ENCODE measurements at places on chromosomes 2 and 18.

DNA sequence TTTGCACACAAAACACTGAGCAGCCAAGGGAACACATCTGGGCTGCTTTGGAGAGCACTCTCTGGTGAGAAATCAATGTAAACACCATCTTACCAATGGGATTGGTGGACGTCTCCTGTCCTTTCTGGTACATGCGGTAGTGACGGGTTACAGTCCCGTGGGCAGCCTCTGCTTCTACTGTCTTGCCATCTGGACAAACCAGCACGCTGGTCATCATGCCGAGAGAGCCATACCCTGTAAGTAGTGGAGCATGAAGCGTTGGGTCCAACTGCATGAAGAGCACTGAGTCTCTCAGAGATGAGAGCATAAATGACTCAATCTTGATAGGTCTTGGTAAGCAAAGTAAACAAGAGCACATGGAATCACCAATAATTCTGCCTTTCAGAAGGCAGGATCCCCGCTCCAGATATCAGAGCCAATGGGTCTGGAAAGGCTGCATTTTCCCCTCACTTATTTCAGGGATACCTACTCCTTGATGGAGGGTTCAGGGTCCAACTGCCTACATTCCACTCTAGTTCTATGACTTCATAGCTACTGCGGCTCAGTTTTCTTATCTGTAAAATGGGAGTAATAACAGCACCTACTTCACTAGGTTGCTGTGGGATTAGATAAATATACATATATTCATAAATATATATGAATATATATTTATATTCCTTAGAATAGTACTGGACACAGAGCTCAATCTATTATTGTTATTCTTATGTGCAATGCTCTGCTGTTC lies 14.9 kb downstream of the IDH1 start:
- no peak overlapping the region for H3K4me3 ChIP-seq
- no peak for DNase-seq
- H3K36me3 ChIP-seq, result peaks cover 69% of the 10 kb centered on the region

DNA sequence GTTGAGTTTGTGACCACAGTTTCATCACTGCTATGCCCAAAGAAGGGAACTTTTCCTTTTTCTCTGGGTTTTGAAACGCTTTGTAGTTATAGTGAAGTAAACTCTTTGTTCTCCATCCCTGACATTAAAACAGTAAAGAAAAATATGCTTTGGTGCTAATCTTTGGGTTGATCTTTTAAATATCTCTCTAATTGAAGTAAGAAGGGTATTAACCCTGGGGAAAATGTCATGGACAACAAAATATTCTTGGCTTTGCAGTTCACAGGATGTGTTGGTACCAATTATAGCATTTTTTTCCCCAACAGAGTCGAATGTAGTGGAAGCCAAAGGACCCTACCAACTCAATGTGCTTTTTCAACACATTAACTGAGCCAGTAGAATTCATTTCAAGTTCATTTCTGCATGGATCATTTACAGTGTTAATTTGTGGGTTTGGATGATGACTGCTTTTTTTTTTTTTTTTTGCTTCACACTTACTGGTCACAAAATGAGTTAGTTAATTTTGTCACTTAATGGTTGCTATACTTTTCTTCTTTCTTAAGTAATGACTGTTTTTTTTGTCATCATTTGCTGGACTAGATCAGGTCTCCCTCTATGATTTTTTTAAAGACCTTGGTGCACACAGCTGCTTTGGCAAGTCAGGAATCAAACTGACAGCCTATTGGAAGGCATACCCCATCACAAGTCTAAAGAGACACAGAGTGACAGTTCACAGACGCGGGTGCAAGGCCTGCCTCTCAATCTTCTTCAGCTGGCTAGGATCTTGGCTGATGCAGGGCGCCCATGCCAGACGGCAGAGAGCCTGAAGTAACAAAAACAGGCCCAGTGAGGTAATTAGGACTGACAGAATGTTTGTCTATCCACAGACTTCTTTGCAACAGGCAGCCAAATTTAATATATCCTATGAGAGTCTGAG lies 98.8 kb upstream of the MMADHC start:
- H3K27ac ChIP-seq, result peak overlapping the region; percentile 26
- H3K27me3 ChIP-seq, result no peaks in the 10 kb centered on the region
- no peak overlapping the region for H3K4me3 ChIP-seq
- peaks cover 24% of the 10 kb centered on the region for H3K4me1 ChIP-seq
- peaks cover 2% of the 10 kb centered on the region for H3K36me3 ChIP-seq

DNA sequence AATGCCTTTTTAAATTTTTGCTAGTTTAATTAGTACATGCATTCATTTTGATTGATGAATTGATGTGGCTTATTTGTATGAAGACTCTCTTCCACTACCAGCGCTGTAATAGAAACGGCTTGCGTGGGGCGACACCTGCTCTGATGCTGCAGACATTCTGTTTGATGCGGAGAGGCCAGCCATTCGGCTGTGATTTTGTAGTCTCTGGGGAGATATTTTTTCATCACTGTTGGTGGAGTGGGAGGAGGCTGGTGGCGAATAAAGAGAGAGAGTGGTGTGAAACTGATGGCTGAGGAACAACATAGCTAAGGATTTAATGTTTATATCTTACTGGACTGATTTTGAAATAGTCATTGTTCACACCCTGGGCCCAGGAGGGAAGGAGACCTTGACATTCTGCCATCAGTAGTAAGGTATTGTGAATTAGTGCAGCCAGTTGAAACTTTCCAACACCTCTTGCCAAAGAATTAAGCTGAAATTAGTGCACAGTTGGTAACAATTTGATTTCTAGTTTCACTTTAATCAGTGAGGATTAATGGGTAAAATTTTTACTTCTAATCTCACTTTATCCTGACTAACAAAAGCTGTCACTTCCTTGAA lies 224.1 kb downstream of the MTX2 start:
- no peak for DNase-seq
- H3K36me3 ChIP-seq, result no peaks in the 10 kb centered on the region
- H3K27me3 ChIP-seq, result peaks cover 37% of the 10 kb centered on the region
- H3K4me1 ChIP-seq, result peaks cover 19% of the 10 kb centered on the region

- DNase-seq, result no peak
- no peak overlapping the region for H3K27ac ChIP-seq
- H3K4me3 ChIP-seq, result no peak overlapping the region
- H3K36me3 ChIP-seq, result peaks cover 30% of the 10 kb centered on the region
Measured at GRCh38 chr2:135378591-135378990, 152.4 kb downstream of the ZRANB3 start.

GRCh38 chr2:223901311-223901710 lies 43.8 kb downstream of the WDFY1 start:
- H3K4me1 ChIP-seq, result no peaks in the 10 kb centered on the region
- no peak overlapping the region for H3K4me3 ChIP-seq
- H3K27me3 ChIP-seq, result no peaks in the 10 kb centered on the region
- no peak overlapping the region for H3K27ac ChIP-seq
- peaks cover 32% of the 10 kb centered on the region for H3K36me3 ChIP-seq
- no peak for DNase-seq

DNA sequence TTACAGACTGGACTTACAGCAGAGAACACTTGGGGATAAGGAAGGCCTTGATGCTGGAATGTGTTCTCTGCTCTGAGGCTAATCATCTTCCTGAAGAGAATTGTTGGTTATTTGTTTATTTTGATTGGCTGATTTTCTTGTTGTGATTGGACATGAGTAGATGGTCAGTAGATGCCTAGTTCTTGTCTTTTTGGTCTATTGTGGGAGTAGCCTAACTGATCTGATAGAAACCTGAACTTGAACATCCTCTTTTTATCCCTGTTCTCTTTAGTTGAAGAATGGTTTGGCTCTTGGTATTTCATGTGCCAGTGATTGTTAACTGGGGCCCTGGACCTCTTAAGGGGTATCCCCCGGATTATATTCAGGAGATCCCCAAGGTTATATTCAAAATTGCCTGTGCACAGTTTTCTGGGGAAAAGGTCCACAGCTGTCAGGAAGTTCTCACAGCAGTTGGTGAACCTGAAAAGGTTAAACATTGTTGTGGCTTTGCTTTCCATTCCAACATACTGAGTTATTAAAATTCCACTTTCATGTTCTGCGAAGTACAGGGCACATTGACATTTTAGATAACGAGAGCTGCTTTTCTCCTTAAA lies 13.6 kb downstream of the TWSG1 start:
- H3K27me3 ChIP-seq, result no peaks in the 10 kb centered on the region
- no peak for DNase-seq
- H3K4me3 ChIP-seq, result no peak overlapping the region
- peaks cover 20% of the 10 kb centered on the region for H3K36me3 ChIP-seq
- H3K27ac ChIP-seq, result peak overlapping the region; percentile 79

GRCh38 chr2:199932312-199932855 lies 21.3 kb downstream of the C2orf69 start:
- no peaks in the 10 kb centered on the region for H3K27me3 ChIP-seq
- no peak overlapping the region for H3K27ac ChIP-seq
- no peaks in the 10 kb centered on the region for H3K4me1 ChIP-seq
- DNase-seq, result no peak

DNA sequence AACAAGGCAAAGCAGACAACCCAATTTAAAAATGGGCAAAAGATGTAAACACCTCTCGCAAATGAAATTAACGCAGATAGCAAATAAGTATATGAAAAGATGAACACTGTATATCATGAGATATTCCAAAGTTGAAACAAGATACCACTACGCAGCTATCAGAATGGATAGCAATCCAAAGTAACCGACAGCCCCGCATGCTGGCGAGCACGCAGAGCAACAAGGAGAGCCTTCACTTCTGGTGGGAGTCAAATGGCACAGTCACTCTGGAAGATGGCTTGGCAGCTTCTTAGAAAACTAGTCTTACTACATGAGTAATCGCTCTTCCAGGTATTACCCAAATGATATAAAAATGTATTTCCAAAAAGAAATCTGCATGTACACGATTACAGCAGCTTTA lies 1.4 kb downstream of the NDUFA10 start:
- peaks cover 16% of the 10 kb centered on the region for H3K36me3 ChIP-seq
- no peak for DNase-seq
- peaks cover 15% of the 10 kb centered on the region for H3K4me1 ChIP-seq
- no peak overlapping the region for H3K27ac ChIP-seq
- H3K27me3 ChIP-seq, result no peaks in the 10 kb centered on the region

GRCh38 chr2:215410932-215411285 lies 25.0 kb downstream of the FN1 start:
- peaks cover 37% of the 10 kb centered on the region for H3K36me3 ChIP-seq
- DNase-seq, result no peak
- H3K4me3 ChIP-seq, result no peak overlapping the region
- H3K27ac ChIP-seq, result no peak overlapping the region
- no peaks in the 10 kb centered on the region for H3K27me3 ChIP-seq
- H3K4me1 ChIP-seq, result no peaks in the 10 kb centered on the region

- peak overlapping the region; percentile 47 for H3K27ac ChIP-seq
- peaks cover 15% of the 10 kb centered on the region for H3K4me1 ChIP-seq
- peaks cover 2% of the 10 kb centered on the region for H3K36me3 ChIP-seq
- no peak for DNase-seq
Measured at GRCh38 chr18:7954238-7954637, 387.1 kb downstream of the PTPRM start.

Measured in mesothelial cell of epicardium (in vitro differentiated cells).